ENCODE measurements at places on chromosomes 2 and 18.

DNA sequence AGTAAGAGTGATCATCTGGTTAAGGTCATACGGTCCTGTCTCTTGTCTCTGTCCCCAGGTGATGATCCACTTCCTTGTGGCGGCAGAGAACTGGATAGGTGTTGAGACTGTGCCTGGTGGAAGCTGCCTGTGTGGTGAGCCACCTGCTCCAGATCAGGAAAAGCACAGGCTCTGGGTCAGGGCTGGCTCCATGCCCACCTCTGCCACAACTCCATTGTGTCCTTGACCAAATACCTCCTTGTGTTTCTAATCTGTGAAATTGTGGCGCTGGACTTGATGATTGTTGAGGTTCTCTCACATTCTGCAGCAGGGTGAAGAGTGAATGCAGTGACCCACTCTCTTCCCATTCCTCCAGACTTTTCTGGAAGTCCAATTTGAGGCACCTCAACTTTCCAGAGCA is 45.7 kb upstream of the EN1 start:
- no peak for DNase-seq

DNA sequence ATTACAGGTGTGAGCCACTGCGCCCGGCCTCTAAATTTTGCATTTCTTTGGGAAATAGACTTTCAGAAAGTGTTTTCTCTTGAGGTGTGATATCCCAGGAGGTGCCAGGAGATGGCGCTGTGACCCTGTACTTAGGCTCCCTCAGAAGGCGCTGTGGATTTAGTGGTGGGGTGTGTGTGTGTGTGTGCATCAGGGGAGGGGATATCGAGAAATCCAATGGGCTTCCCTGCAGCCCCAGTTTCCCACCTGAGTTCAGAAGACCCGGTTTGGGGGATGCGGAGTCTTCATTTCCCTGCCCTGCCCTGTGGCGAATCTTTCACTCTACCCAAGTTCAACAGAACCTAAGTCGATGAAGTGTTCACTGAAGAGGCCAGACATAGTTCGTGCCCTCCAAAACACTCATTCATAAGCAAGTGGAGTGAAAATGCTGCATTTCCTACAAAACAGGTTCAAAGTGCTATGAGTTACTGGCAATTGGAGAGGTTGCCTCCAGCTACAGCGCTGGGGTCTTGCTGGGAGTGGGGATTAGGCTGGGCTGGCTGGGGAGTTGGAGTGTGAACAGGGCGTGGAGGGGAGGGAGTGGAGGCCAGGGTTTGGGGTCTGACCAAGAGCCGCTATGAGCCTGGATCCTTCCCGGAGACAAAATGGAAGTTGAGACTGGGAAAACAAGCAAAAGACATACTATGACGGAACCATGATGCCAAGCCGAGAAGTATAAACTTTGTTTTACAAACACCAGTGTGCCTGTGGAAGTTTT is 6.5 kb upstream of the WNT6 start:
- no peak for DNase-seq

GRCh38 chr18:44974174-44974573 is 293.5 kb downstream of the SETBP1 start:
- no peak for DNase-seq

DNA sequence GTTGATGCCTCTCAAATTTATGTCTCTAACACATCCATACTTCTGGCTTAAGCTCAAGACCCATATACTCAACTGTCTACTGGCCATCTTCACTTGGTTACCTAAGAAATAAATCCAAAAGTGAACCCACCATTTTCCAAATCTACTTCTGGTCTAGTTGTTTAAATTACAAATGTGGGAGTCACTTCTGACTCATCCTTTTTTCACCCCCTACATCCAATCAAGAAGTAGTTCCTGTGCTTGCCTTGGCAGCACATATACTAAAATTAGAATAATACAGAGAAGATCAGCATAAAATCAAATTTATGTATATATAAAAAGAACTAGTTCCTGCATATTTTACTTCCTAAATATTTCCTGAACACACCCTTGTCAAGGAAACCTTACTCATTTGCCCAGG is 53.6 kb downstream of the STRN start:
- DNase-seq = no peak

DNA sequence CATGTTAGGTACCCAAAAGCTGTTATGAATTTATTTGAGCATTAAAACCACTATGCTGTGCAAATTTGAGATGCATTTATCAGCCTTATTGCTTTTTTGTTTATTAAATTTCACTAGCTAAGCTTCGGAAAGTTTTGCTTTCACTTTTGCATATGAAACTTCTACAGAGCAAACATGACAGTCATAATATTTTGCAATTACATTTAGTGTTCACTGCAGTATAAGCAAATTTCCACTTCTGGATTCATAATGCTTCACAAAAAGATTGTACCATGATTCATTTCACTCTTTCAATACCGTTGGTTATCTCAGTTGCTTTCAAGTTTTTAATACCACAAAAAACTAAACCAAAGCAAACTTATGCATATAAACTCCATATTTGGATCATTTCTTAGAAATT is 228.7 kb upstream of the SLC8A1 start:
- DNase-seq = no peak

GRCh38 chr2:233686928-233687327 is 5.2 kb downstream of the UGT1A7 start:
- no peak for DNase-seq

GRCh38 chr18:55376387-55376786 is 211.6 kb downstream of the TCF4 start:
- DNase-seq = no peak

Data from pulmonary artery endothelial cell (primary cell).